ENCODE measurements at places on chromosomes 4 and X.

- no peak for DNase-seq
Measured at GRCh38 chr4:93771640-93772411, 56.7 kb upstream of the ATOH1 start.

GRCh38 chr4:25081866-25082471, 51.2 kb upstream of the LGI2 start:
- no peak for DNase-seq

DNA sequence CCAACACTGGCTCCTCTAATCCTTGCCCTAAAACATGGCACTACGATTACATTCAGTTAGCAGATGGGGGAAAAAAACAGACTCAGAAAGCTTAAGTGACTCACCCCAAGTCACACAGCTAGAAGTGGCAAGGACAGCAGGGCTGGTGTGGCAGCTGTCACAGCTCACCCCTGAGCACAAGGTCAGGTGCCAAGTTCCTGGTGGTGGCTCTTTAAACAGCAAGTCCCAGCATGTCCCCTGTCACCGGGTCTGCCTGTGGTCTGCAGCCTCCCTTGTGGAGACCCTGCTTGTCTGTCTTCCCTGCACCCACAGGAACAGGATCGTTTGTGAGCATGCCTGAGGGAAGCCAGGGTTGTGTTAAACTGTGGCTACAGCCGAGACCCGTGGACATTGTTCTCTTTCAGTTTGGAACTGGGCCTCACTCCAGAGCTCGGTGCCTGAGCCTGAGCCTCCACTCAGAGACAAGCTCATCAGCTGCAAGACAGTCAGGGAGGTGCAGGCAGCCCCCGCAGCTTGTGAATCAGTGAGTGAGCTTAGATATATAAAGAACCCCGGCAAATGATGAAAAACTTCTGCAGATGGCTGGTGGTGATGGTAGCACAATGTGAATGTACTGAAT, 260.8 kb downstream of the BCOR start:
- DNase-seq: no peak

DNA sequence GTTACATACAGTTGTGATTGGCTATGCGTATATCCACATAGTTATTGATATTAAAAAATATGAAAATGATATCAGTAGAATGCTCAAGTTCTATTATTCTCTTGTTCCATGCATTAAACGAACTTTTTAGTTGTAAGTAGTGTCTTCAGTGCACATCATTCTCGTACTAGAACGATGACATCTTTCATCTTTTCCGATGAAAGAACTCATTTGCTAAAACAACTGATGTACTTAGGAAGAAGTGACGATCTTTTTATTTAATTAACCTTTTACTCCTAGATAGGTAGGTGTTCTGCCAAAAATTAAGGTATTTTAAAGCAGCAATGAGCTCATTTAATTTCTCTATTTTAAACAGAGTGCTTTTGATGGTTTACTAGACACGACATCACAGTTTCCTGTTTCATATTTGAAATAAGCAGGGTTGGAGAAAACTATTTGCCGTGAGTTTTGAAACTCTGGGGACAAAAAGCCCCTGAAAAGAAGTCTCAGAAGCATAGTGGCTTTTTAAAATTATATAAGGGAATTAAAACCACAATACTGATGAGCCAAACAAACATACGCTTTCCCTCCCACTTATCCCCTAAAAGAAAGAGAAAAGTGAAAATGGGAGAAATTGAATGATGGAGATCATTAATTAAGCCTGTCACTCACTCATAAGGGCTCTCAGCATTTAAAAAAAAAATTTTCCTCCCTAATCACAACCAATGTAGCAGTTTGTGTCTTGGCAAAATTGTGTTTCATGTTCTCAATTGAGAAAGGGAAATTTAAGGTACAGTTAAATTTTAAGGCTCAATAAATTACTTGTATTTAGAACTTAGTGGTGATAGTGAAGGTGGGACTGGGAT, 25.6 kb downstream of the SPRY1 start:
- no peak for DNase-seq

GRCh38 chrX:46637938-46638337, 64.4 kb downstream of the CHST7 start:
- DNase-seq: peak; percentile 16

DNA sequence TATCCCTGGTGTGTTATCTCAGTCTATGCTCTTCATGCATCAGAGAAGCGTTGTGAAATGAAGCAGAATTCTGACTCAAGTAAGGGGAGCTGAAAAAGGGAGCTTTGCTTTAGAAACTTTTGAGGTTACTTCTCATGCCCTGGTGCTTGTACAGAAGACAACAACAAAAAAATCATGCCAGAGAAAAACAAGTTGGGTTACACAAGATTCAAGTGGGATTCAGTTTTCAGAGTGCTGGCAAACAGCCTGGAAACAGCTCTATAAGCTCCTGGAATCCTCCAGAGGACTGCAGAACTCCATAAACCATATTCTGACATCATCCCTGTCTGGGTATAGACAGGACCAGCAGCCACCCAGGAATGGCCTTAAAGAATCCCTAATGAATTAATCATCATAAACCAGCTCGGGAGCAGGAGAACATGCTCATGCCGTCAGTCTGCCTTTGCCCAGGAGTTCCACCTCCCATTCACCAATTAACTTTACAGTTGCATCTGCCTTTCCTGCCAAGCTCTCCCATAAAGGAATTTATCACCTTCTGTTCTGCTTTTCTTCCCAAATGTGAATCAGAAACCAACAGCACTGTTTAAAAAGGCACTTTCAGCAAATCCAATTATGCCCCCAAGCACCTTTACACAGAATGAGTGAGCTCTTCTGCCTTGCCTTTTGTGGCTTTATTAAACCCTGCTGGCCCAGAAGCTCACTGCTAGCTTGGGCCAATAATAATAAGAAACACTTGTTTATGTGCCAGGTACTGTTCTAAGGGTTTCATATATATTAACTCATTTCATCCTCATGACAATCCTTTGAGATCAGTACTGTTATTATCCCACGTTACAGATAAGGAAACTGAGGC, 54.5 kb upstream of the FBXW7 start:
- no peak for DNase-seq

- DNase-seq: no peak
Measured at GRCh38 chr4:15109600-15109999, 107.3 kb downstream of the CPEB2 start.

DNA sequence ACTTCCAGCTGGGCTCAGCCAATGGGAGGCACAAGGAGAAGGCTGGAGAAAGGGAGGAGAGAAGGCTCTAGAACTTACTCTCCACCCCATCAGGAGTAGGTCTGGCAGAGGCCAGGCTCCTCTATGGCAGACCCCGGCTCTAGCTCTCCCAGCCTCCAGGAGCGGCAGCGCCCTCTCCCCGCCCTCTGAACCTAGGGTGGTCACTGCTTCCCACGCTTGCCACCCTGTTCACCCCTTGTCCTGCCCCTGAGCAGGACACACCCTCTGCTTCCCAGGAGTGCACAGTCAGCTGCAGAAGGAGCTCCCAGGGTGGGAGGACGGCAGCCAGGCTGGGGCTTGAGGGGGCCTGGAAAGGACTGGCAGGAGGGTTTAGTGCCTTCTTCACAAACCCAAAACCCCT, 53.0 kb upstream of the CRMP1 start:
- DNase-seq: no peak

DNA sequence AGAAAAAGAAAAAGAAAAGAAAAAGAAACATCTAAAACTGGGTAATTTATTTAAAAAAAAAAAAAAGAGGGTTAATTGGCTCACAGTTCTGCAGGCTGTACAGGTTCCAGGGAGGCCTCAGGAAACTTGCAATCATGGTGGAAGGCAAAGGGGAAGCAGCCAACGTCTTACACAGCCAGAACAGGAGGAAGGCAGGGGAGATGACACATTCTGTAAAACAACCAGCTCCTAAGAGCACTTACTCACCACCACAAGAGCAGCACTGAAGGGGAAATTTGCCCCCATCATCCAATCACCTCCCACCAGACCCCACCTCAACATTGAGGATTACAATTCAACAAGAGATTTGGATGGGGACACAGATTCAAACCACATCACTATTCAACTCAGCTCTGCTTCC, 36.8 kb upstream of the TMEM184C start:
- DNase-seq: no peak

- DNase-seq: no peak
Measured at GRCh38 chr4:24010994-24011393, 121.1 kb upstream of the PPARGC1A start.

- DNase-seq: peak; percentile 50
Measured at GRCh38 chr4:53132132-53132891, 233.5 kb downstream of the SCFD2 start.

- DNase-seq: no peak
Measured at GRCh38 chr4:138291431-138291830, 49.3 kb upstream of the SLC7A11 start.

GRCh38 chr4:116357758-116358157, 727.6 kb downstream of the TRAM1L1 start:
- DNase-seq: no peak

DNA sequence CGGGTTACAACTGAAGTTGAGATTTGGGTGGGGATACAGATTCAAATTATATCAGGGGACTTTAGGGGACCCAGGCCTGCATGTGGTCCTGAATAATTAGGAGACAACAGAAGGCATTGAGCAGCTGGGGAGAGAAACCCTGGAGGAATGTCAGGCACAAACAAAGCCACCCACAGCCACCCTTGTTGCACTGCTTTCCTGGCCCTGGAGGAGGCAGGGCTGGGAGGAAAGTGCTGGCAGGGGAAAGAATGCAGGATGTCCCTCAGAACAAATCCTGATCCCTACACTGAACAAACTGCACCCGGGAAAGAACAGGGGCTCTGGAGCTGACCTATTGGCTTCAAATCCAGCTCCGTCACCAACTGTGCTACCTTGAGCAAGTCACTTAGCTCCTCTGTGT, 214.1 kb upstream of the ATP6AP2 start:
- no peak for DNase-seq

- no peak for DNase-seq
Measured at GRCh38 chr4:76658231-76659102, 223.4 kb downstream of the SHROOM3 start.

GRCh38 chr4:112327965-112328733, 31.0 kb downstream of the ALPK1 start:
- peak; percentile 21 for DNase-seq

GRCh38 chr4:89957046-89957926, 62.6 kb downstream of the MMRN1 start:
- no peak for DNase-seq

GRCh38 chr4:78693777-78694456, 82.2 kb upstream of the BMP2K start:
- no peak for DNase-seq

DNA sequence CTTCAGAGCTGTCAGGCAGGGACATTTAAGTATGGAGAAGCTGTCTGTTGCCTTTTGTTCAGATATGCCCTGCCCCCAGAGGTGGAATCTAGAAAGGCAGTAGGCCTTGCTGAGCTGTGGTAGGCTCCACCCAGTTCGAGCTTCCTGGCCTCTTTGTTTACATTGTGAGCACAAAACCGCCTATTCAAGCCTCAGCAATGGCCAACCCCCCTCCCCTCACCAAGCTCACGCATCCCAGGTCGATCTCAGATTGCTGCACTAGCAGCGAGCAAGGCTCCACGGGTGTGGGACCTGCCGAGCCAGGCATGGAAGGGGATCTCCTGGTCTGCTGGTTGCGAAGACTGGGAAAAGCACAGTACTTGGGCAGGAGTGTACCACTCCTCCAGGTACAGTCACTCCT, 59.3 kb downstream of the ZNF674 start:
- peak; percentile 3 for DNase-seq

- no peak for DNase-seq
Measured at GRCh38 chr4:8159537-8160232, 1.1 kb upstream of the ABLIM2 start.

- DNase-seq: no peak
Measured at GRCh38 chr4:76947369-76947768, 2.2 kb upstream of the SEPTIN11 start.

- no peak for DNase-seq
Measured at GRCh38 chr4:48307528-48307927, 33.8 kb upstream of the SLAIN2 start.

- no peak for DNase-seq
Measured at GRCh38 chrX:11188664-11189063, 77.5 kb downstream of the HCCS start.

- no peak for DNase-seq
Measured at GRCh38 chrX:121558886-121559285, 511.5 kb downstream of the GLUD2 start.

GRCh38 chrX:78314561-78314960, 12.8 kb downstream of the CYSLTR1 start:
- DNase-seq: peak; percentile 28

DNA sequence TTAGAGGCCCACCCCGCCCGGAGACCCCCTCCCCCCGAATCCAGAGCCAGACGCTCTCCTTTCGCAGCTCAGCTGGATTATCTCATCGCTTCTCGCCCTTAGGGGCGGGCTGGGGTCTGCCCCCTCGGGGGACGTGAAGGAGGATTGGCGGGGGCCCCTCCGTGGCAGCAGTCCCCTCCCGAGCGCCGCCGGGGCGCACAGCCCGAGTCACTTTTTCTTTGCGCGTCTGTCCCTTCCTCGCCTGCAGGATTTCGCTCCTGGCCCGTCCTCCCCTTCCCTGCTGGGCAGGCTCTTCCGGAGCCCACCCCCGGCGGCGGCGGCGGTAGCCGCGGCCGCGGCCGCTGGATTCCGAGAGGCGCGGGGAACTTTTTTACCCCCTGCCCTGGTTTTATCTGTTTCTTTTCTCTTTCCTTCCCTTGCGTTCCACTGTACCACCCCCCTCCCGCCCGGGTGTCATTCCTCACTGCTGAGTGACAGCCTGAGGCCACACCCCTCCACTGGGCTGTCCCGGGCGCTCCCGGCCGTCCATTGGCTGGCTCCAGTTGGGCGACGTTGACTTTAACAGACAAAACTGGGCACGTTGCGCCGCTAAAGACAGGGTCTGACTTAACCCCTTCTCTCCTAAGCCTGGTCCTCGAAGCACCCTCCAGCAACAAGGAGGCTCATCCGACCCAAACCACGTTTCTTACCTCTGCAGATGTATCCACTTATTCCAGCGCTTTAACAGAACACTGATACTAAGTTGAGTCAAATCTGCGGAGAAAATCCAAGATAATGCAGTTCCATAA, 492 bp upstream of the NKX3-2 start:
- peak; percentile 49 for DNase-seq

GRCh38 chr4:26450418-26450817, 39.9 kb downstream of the CCKAR start:
- no peak for DNase-seq

DNA sequence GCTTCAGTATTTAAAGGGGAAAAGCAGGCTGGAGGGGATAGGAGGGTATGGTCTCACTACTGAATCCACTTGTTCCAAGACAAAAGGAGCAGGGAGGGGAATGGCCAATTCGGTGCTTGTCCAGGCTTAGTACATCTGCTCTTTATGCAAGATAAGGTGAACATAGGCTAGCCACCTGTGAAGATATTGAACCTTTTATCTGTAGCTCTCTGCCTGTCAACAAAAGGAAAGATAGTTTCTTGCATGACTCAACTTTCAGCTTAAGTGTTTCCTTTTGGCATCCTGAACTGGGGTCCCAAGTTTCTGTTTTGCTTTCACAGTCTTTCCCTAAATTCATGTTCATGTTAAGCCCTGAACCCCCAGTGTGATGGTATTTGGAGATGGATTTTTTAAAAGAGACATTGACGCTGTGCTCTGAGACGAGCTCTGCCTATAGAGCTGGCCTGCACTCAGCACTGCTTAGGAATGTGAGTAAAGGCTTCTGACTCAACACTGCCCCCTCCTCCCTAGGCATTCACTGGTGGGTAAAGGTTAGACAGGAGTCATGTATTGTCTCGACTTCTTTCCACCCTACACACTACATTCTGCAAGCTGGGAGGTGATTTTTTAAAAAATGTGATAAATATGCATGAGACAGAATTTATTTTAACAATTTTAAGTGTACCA, 28.2 kb downstream of the FAM149A start:
- DNase-seq: no peak

- no peak for DNase-seq
Measured at GRCh38 chr4:168461821-168462220, 18.5 kb downstream of the DDX60L start.

All from stimulated activated CD4-positive, alpha-beta T cell treated with anti-CD3 and anti-CD28 coated beads, Interleukin-4, amount 100 ng/mL, for 24 hours (primary cell).